NCI-H1436 (cell line): ENCODE measurements at places on chromosomes 5 and 9.

GRCh38 chr9:5571629-5572232, 57.2 kb upstream of the RIC1 start:
- no peak for DNase-seq

DNA sequence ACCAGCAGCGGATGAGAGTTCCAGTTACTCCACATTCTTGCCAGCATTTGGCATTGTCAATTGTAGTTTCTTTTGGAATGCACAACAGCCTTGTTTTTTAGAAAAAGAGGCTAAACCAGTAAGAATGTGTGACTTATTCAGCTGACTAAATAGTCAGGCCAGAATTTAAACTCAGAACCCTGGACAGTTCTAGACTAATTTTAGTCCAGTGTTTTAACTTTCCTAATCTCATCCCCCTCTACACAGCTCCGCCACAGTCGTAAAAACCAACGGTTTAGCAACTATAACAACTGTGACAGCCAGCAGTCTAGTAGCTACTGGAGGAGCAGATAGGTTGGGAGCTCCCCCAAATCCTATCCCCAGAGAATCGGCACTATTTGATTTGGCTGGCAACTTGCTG, 103.7 kb downstream of the FOXD1 start:
- no peak for DNase-seq

GRCh38 chr5:902129-902916, 9.6 kb downstream of the TRIP13 start:
- DNase-seq, result no peak

DNA sequence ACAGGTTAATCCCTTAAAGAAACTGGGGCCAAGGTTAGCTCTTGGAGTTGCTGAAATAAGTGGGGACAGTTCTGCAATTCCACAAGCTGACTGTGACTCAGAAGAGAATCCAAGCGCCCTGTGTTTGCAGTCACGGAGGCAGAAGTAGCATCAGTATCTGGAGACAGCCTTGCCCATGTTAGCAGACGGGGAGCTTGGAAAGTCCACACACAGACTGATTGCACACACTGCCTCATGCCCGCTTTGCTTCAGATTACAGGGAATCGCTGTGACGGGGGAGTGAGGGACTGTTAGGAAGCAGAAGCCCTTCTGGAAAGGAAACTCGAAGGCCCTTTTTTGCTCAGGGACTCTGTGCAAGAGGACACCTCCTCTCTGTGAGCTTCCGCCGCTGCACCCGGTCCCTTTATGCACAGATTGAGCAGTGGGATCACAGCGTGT, 30.9 kb upstream of the PPP1R26 start:
- DNase-seq, result no peak

- DNase-seq, result no peak
Observed at GRCh38 chr9:89449261-89449671, 48.6 kb downstream of the SEMA4D start.

DNA sequence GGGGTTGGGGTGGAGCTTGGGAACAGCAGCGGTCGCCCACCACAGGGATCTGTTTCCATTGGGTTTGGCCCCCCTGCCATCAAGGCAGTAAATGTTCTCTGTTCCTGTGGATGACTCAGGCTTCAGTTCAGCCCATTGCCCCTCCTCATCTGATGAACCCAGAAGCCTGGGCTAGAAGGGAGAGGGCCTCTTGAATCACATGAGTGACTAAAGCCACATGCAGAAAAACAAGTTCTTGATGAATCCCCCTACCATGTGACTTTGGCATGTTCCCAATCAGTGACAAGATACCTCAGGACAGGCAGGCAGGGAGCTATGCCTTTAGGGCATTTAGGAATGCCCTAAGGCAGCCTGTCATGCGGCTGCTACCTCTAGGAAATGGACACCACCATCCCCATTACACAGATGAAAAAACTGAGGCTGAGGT, 2.5 kb downstream of the SH3PXD2B start:
- DNase-seq, result no peak

GRCh38 chr5:143102411-143102810, 301.1 kb downstream of the NR3C1 start:
- DNase-seq, result no peak

DNA sequence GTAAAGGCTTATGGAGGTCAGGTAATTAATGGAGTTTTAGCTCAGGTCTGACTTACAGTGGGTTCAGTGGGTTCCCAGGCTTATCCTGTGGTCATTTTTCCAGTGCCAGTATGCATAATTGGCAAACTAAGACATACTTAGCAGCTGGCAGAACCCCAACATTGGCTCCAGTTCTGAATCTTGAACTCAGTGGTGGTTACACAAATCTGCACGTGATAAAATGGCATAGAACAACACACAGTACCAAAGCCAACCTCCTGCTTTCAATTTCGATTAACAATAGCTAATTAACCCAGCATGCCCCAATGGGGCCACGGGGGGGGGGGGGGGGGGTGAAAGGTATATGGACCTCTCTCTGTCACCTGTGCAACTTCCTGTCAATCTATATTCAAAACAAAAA, 19.0 kb upstream of the BARX1 start:
- DNase-seq, result no peak

- DNase-seq, result no peak
Observed at GRCh38 chr5:115962239-115962564, at the start of gene LVRN. Gene LVRN, plus strand, starts transcription at chr5:115962475. Its CDS starts 143 bp downstream, at chr5:115962618.

DNA sequence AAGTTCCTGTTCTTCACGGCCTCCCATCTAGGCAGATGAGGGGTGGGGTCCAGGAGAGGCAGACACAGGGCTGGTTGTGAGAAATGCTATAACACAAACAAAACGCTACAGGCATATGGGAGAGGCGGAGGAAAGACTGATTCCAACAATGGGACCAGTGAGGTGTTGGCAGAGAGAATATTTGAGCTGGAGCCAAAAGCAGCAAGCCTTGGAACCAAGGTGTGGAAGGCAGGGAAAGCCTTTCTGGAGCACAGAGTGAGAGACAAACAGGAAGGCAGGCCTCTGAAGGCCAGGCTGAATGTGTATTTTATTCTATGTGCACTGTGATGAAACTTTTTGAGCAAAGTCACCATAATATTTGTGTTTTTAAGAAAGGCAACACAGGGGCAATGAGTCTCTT, 2.9 kb downstream of the ATPSCKMT start:
- DNase-seq, result no peak

DNA sequence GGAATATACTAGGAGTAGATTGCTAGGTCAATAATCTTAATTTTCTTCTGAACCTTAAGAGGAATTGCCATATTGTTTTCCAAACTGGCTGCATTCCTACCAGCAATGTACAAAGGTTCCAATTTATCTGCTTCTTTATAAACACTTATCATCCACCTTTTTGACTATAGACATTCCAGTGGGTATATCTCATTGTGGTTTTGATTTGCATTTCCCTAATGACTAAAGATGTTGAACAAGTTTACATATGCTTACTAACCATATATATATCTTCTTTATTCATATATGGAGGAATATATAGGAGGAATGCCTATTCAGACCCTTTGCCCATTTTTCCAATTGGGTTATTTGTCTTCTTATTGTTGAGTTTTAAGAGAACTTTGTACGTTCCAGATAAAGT, 7.6 kb downstream of the DNAJC18 start:
- no peak for DNase-seq

- DNase-seq, result no peak
Observed at GRCh38 chr5:179805529-179806249, 977 bp downstream of the MGAT4B start.

DNA sequence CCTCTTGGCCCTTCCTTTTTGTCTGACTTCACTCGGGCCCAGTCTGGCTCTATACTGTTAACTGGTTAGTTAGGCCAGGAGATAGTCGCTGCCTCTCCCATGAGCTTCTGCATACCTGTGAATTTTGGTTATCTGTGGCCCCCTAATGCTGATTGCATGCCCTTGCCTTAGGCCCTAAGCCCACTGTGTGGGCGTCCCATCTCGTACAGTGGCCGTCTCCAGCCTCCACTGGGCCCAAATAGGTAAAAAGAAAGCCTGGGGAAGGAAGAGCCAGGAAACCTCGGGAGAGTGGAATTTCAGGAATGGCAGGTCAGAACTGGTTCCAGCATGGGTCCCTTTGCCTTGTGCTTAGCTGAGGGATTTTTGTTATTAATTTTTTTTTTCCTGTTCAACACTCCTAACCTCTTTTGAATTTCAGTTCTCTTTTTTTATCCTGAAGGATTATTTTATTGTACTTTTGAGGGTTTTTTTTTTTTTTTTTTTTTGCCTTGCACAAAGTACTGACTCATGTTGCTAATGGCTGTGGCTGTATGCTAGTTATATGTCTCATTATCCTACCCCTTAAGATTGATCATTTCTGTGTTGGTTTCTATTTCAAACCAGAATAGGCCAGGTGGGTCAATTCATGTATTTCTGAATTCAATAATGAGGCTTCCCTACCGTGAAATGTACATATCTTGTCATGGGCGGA, 3.4 kb downstream of the PRRC2B start:
- no peak for DNase-seq

DNA sequence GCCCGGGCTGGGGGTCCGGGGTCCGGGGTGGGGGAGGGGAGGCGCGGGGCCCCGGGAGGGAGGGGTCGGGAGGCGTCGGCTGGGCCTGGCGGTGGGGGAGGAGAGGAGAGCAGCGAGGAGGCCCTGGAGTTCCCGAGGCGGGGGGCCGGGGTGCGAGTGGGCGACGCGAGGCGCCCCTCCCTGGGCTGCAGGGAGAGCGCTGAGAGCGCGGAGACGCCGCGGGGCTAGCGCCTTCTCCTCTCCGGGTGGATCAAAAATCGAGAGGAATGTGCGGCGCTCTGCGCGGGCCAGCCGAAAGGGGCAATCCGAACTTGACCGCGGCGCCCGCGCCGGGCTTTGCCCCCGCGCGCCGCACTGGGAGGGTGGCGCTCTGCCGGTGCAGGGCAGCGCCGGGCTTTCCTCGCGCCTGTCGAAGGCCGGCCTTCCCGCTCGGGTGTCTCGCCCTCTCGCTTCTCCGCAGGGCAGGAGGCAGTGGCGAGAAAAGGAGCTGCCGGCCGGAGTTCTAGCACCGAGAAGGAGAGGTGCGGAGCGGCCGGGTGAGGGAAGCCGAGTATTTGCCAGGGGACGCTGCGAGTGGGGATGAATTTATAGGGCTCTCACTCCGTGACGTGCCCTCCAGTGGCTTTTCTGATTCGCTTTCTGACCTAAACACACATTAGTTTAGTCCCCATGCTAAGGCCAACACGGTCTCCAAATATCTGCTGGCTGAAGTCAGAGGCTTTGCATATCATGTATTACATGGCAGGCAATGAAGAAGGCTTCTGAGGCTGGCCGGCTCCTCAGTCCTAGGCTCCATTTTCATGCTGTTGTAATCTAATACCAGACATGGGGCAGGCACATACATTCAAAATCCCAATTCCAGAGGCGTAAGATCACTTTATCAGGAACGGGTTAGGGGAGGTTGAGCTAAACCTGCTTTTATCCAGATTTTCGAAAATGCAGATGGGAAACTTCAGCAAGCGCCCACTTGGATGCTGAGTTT, 503 bp upstream of the GDNF start:
- DNase-seq, result no peak

GRCh38 chr9:77798140-77798539, 150.0 kb upstream of the GNA14 start:
- DNase-seq, result no peak

DNA sequence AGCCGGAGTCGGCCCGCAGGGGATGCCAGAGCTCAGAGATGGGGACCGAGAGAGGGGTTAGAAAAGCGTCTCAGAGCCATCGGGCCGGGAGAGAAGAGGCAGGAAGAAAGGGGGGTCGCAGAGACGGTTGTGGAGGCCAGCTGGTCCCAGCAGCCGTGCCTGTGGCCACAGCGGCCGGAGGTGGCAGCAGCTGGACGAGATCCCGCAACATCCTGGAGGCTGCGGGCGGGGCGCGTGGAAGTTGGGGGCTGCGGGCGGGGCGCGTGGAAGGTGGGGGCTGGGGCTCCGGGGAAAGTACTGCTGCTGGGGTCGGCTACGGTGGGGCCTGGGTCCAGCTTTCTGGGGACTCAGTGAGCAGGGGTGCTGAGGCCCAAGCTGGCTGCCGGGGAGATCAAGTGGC, 34.4 kb upstream of the EGFL7 start:
- no peak for DNase-seq

- no peak for DNase-seq
Observed at GRCh38 chr5:83377131-83377865, 94.2 kb upstream of the VCAN start.

DNA sequence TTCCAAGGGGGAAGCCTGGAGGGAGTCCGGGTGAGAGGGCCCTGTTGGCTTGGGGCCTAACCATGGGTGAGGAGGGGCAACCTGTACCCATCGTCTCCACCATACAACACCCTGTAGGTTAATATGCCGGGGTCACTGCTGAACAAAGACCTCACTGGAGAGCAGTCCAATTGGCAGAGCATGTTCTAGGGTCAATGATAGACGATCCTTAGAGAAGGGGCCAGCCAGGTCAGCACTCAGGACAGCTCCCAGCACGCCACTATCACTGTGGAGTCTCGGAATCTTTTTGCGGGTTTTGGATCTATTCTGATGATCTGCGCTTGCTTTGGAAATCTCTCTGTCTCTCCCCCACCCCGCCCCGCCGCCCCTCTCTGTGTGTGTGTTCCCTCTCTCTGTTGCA, 218.4 kb upstream of the MVB12B start:
- DNase-seq, result no peak

- no peak for DNase-seq
Observed at GRCh38 chr9:134716067-134716466, 74.5 kb downstream of the COL5A1 start.

DNA sequence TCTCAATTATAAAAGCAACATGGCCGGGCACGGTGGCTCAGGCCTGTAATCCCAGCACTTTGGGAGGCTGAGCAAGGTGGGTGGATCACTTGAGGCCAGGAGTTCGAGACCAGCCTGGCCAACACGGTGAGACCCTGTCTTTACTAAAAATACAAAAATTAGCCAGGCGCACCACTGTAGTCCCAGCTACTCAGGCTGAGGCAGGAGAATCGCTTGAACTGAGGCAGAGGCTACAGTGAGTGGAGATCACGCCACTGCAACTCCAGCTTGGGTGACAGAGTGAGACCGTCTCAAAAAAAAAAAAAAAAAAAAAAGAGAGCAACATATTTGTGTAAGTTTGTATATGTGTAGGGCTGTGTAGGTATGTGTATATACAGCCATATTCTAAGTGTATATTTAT, 7.5 kb downstream of the RPS6 start:
- no peak for DNase-seq

GRCh38 chr5:161713042-161713441, 27.5 kb downstream of the GABRA6 start:
- no peak for DNase-seq

- no peak for DNase-seq
Observed at GRCh38 chr9:135928074-135928730, 20.9 kb upstream of the CAMSAP1 start.

GRCh38 chr5:174073122-174073660, 27.7 kb downstream of the NSG2 start:
- no peak for DNase-seq

DNA sequence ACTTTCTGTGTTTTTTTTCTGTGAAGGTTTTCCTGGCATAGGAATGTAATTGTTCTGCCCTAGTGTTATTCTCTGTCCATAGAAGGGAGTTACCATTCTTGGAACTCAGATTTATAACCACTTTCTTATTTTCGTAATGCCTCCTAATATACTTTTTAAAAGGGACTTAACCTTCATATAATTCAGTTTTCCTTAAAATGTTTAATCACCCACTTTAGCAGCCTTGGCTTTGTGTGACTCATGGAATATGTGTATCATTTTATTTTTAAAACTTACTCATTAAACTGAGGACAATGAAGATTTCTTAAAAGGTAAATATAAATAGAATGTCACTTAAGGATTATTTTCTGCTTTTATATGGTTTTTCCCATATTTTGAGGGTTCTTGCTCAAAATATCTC, 50.0 kb downstream of the RAI14 start:
- no peak for DNase-seq
